ENCODE measurements at places on chromosomes 7 and 10.

DNA sequence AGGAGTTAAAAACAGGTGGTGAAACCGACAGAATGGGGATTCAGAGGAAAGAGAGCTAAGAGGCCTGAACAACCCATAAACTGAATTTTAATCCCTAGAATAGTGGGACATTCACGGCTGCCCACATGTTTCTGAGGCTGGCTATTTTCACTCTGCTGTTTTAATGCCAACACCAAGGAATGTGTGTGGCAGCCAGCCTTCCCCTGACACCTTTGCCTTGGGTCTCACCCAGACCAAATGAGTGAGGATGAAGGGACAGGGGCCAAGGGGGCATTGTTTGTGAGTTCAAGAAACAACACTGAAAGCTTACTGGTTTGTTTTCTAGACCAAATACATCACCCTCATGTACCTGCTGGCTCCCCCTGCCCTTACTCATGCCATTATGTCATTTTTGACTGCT is 164.3 kb downstream of the JAZF1 start:
- no peak for DNase-seq

GRCh38 chr7:155161690-155162089 is 91.6 kb downstream of the HTR5A start:
- no peak for DNase-seq

DNA sequence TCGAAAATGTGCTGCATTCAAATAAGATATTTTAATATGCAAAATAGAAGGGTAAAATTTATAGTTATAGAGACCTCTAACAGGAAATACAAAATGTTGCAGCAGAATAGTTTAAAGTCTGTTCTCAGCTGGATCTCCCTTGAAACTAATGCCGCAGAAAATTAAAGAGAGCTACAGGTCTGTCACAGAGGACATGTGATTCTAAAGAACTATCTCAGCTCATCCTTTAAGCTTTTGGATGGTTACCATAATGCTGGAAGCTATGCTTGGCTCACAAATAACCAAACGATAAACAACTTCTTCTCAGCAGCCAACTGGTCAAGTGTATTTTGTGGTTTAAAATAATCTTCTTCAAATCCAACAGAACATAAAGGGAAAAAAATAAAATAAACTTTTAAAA is 353.0 kb downstream of the PARD3 start:
- no peak for DNase-seq

DNA sequence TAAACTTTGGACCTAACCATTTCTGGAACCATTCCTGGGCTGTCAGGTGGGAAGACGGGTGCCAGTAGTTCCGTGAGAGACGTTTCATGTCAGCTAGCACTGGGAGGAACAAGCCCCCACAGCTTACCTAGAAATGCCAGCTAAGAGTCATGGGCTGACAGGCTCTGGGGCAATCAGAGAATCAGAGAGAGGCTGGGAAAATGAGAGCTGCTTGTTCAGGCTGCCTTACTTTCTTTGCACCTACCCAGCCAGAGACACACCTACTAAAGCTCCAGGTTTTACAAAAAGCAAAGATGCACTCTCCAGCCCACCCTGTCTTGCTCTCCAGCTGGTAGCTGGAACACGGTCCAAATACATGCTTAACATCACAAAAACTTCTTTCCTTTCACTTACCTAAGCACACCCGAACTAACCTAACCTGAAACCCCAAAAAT is 688 bp downstream of the PTN start:
- no peak for DNase-seq

DNA sequence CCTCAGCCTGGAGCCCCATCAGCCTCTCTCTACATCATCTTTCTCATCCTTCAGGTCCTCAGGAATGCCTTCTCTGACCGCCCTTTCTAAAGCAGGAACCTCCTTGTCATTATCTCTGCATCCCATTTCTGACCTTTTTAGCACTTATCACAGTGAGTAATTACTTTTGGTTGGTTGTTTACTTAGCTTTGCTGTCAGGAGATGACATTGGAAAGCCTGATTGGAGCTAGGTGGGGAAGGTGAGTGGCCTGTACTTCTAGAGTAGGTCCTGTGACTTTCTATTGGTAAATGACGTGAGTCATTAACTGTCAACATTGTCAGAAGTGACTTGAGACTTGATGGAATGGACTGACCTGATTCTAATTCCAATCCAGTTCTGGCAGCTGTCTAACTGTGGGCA is 9.3 kb upstream of the SLC25A13 start:
- DNase-seq, result no peak
